Activated gamma-delta T cell treated with Interleukin-2 at 50 U/mL for 16 hours (primary cell): ENCODE measurements at places on chromosomes 1 and 21.

DNA sequence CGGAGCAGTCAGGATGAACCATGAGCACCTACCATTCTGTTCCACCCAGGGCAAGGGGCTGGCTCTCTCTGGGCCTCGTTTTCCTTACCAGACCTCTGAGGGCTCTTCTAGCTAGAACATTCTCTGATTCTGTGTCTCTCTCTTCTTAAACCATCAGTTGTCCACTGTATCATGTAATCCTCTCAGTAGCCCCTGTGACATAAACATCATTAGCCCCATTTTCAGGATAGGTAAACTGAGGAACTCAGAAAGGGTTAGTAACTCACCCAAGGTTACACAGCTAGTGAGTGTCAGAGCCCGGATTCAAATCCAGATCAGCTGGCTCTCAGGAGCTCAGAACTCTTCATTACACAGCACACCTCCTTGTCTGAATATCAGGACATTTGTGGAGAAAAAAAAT, 22.8 kb downstream of the IGSF21 start:
- DNase-seq = no peak

GRCh38 chr1:180062452-180062971, 92.2 kb upstream of the QSOX1 start:
- no peak for DNase-seq

DNA sequence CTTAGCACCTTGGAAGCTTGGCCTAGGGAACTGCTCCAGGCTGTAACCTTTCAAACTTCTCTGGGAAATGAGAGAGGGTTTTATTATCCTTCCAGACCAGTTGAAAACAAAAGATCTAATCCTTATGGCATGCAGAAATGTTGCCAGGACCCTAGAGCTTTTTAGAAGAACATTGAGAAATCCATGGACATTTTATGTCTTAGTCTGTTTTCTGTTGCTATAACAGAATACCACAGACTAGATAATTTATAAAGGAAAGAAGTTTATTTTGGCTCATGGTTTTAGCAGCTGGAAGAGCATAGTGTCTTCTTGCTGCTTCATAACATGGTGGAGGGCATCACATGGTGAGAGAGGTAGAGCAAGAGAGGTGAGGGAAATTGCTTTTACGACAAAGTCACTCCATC, 25.8 kb downstream of the OSBPL9 start:
- no peak for DNase-seq

DNA sequence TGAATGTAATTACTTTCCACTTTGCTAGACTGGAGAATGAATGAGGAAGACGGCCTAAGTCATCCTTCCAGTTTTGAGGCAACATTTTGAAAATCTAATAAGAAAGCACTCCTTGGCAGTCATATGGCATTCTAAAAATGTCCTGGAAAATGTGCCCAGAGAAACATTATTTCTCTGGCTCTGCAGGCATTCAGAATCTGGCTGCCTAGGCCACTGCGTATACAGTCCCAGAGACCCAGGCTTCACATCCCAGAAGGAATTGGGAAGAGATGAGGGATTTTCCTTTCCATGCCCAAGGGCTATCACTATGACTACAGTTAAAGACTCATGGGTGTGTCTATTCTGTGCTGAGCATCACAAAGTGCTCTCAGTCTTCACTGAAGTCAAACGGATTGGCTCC, 92.9 kb downstream of the BEND5 start:
- no peak for DNase-seq

DNA sequence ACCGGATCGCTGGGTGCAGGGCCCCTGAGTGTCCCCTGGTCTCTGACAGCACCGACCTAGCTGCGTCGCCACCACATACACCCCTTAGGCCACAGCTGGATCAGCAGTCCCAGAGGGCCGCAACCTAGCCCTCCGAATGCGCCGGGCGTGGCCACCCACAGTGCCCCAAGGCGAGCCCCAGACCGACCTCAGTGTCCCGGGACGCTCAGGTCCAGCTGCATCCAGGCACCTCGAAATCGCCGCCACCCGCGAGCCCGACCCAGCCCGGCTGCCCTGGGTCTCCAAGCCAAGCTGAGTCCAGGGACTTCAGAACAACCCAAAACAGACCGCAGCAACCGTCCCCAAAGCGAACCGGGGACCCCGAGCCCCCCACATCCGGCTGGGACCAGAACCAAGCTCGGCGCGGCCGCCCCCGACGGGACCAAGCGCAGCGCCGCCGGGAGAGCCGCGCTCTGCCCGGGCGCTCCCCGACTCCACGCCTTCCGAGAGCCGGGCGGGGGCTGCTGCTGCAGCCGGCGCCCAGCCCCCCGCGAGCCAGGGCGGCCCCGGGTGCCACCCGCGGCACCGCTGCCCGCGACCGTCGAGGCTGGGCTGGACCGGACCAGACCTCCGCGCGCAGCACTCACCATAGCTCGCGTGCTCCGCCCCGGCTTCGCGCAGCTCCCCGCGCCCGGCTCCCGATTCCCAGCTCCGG, 54.6 kb upstream of the ECE1 start:
- peak; percentile 23 for DNase-seq

GRCh38 chr21:45572231-45572630, 30.0 kb upstream of the SLC19A1 start:
- DNase-seq = no peak

GRCh38 chr21:32474179-32475059, 61.9 kb downstream of the EVA1C start:
- no peak for DNase-seq

GRCh38 chr1:6423321-6423999, 1.1 kb upstream of the ESPN start:
- DNase-seq = peak; percentile 70

- DNase-seq = no peak
Measured at GRCh38 chr1:208162903-208163302, 81.3 kb downstream of the PLXNA2 start.

GRCh38 chr1:202117898-202118371, 4.8 kb upstream of the GPR37L1 start:
- no peak for DNase-seq

DNA sequence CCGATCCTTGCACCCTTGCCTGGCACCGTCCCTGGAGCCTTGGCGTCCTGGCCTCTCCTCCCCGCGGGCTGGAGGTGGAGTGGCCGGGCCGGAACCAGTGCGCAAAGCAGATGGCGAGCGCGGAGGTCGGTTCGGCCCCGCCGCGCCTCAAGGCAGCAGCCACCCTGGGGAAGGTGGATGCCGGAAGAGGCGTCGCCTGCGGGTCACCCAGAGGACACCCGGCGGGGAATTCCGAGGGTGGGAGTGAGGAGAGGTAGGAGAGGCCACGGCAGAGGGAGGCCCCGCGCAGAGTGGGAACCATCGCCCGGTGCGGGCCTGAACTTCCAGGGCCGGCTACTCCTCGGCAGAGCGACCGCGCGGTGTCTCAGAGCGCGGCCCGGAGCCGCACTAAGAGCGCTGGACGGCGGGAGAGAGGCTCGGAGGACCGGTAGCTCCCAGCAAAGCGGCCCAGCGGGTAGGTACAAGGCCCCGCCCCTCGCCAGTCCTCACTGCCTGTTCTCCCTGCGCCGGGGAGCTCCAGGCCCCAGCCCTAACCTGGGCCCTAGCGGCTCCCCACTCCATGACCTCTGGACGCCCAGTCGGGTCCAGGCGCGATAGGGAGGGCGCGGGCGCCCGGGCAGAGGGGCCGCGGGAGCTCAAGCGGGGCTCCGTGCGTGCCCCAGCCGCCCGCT, at the start of gene RNF207:
Gene RNF207, plus strand, starts transcription at position 271 of the 671 bp plus-strand sequence. CDS start 417 bp downstream, outside the sequence.
- DNase-seq = peak; percentile 34
